ENCODE measurements at places on chromosomes 2 and 18.

DNA sequence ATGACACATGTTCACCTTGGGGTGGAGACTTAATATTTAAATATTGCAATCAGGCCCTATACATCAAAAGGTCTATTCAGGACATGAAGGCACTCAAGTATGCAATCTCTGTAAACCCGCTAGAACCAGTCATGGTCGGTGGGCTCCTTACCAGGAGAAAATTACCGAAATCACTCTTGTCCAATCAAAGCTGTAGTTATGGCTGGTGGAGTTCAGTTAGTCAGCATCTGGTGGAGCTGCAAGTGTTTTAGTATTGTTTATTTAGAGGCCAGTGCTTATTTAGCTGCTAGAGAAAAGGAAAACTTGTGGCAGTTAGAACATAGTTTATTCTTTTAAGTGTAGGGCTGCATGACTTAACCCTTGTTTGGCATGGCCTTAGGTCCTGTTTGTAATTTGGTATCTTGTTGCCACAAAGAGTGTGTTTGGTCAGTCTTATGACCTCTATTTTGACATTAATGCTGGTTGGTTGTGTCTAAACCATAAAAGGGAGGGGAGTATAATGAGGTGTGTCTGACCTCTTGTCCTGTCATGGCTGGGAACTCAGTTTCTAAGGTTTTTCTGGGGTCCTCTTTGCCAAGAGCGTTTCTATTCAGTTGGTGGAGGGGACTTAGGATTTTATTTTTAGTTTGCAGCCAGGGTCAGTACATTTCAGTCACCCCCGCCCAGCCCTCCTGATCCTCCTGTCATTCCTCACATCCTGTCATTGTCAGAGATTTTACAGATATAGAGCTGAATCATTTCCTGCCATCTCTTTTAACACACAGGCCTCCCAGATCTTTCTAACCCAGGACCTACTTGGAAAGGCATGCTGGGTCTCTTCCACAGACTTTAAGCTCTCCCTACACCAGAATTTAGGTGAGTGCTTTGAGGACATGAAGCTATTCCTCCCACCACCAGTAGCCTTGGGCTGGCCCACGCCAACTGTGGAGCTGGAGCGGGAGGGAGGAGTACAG, 108.1 kb downstream of the XRCC5 start:
- DNase-seq, result no peak

- no peak for DNase-seq
Measured at GRCh38 chr2:175847128-175847527, 154.9 kb downstream of the LNPK start.

GRCh38 chr2:153584244-153584643, 105.7 kb upstream of the RPRM start:
- DNase-seq, result no peak

- no peak for DNase-seq
Measured at GRCh38 chr18:78352910-78353309, 626.7 kb upstream of the SALL3 start.

DNA sequence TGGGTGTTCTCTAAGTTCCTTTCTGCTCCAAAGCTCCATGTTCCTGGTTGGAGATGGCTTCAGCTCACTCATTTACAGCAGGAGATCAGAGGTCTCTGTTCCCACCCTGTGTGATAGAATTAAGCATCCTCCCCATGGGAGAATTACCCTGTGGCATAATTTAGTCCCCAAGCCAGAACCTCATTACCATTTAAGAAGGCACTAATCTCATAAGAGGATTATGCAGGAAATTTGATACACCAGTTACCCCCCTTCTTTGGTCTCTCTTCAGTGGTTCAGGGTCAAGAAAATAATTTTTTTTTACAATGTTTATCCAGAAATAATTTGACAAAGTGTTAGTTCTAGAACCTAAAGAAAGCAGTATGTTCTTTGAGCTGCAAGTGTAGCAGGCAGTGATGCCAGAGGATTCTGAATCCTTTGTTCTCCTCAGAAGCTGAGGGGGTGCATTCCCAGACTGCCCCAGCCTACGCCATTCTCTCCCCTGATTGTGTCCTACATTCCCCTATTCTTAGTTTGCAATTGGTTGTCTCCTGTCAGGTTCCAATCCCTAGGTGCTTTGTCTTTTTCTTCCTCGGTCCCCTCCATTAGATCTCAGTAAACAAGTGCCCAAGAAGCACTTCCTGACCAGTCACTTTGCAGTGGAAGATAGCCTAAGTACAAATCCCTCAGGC, 163.6 kb downstream of the PRKCE start:
- no peak for DNase-seq

GRCh38 chr2:5978131-5978751, 286.1 kb downstream of the SOX11 start:
- DNase-seq, result no peak

DNA sequence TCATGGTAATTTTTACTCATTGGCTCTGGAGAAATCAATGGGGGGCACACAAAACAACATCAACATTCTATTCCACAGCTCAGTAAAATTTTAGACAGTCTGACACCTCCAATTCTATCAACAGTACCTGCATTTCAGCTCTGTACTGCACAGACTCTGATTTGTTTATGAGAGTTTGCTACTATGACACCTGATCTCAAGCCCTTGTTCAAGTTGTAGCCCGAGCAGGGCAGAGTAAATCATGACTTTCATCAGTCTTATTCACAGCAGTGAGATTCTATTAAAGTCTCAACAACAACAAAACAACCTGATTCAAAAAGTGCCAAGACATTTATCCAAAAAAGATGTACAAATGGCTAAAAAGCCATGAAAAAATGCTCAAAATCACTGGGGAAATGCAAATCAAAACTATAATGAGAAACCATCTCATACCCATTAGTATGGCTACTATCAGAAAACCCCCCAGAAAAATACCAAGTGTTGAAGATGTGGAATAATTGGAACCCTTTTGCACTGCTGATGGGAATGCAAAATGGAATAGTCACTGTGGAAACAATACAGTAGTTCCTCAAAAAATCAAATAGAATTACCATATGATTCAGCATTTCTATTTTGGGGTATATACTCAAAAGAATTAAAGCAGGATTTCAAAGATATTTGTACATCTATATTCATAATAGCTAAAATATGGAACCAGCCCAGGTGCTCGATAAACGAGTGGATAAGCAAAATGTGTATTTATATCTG, 71.7 kb upstream of the RBMS1 start:
- no peak for DNase-seq

- no peak for DNase-seq
Measured at GRCh38 chr2:126823951-126824350, 74.7 kb upstream of the TEX51 start.

DNA sequence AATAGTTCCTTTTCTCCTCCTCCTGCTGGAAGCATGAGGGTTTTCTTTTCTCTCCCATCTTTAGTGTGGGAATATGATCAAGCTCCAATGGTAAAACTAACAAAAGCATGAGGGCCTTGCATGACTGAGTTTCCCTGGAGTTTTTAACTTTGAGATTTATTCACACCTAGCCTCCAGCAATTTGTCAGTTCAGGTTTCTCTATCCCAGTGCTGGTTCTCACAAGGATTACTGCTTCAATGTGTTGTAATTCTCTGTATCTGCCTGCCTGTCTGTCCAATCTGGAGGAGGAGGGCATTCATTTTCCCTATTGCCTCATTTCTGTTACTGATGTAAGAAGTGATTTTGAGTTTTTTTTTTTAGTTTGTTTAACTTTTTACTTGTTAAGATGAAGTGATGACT, 57.6 kb upstream of the RPRM start:
- DNase-seq, result no peak

DNA sequence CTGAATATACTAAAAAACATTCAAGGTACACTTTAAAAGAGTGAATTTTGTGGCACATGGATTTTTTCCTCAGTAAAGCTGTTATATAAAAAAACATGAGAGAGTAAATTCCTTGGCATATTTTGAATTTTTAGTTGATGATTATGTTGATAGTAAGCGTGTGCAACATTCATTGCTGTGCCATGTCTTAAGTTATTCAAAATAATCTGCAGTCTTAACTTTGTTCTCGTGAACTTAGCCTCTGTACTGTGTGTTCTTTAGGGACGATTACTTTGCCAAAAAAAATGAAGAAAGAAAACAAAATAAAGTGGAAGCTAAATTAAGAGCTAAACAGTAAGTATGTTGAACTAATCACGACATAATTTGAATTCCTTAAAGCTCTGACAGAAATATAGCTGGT, 9.6 kb downstream of the SSB start:
- DNase-seq, result no peak

DNA sequence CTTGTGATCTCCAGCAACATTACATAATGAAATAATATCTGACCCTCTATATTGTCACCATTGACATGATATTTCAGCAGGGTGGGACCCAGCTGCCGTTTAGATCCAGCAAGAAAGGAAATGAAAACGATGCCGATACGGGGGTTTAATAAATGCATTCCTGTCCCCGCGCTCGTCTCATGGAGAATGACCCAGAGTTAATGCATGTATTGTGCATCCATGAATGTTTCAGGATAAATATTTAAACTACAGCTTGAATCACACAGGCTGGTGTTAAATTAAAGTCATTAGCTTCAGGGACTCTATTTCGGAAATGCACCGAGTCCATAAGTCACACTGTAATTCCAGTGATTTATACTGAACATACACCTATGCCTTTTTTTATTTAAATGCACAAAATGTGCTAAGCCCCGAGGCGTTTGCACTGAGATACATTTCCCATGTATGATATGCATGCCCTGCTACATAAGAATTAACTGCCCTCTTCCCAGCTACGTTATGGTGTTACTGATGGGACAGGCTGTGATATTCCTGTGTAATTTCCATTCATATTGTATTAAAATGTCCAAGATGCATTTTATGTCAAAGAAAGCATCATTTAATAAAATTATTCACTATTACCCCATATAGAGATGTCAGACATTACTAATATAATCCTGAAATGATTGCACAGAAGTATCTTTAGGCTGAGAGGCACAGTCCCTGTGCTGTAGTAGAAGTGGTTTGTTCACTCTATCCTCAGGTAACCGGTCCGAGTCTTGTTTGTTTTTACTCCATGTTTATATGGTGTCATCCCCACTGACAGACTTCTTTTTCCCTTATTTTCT, 109.3 kb upstream of the ZNF516 start:
- DNase-seq, result no peak

DNA sequence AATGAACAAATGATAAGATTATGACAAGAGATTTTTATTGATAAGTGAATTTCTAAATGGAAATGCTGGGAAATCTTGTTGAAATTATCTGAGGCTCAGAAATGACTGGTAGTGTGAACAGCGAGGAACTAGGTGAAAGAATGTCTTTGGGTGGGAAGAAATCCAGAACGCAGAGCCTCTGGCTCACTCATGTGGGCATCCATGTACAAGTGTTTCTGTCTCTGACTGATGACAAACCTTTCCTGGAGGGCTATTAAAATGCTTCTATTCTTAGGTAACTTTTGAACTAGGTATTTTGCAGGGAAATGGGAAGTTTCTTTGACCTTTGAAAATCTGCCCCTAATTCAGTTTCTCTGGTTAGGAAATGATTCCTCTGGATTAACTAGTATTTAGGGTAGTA, 598.6 kb downstream of the SLC4A3 start:
- DNase-seq, result no peak

- DNase-seq, result peak; percentile 7
Measured at GRCh38 chr2:241619597-241620418, 17.1 kb downstream of the THAP4 start.

GRCh38 chr2:75614162-75614651, 32.4 kb upstream of the MRPL19 start:
- no peak for DNase-seq

DNA sequence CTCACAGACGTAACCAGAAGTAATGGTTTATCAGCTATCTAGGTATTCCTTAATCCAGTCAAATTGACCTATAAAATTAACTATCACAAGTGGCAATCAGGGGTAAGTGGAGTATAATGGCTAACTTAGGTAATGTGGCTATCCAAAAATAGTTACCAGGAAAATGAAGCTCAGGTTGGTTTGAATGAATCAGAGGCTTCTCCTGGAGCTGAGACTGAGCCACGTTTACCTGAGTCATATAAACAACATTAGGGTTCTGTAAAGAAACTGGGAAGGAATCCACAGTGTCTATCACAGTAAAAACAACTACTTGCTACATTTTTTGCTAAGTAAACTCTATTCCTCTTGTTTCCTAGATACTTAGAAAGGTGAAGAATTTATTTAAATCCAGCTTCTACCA, 236.0 kb upstream of the SPHKAP start:
- no peak for DNase-seq

GRCh38 chr18:48861181-48861708, 89.5 kb downstream of the SMAD7 start:
- DNase-seq, result no peak

- no peak for DNase-seq
Measured at GRCh38 chr2:85019121-85019520, 48.2 kb downstream of the KCMF1 start.

- DNase-seq, result no peak
Measured at GRCh38 chr2:198490748-198491147, 686.4 kb downstream of the PLCL1 start.

DNA sequence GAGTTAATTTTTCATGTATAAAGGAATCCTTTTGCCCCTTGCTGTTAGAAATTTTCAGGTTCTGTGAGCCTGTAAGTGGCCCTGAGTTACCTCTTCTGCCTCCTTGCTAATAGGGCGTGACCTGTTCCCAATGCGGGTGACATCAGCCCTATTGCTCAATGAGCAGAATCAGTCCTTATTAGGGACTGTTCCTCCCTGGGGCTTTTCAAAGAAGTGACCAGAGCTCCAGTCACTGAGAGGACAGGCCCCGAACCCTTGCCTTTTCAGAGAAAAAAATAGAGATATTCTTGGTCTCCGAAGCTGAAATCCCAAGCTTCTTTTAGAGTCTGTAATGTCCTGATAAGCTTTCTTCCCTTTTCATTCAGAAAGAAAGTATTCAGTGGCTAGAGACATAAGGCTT, 8.2 kb upstream of the APOB start:
- DNase-seq, result no peak

DNA sequence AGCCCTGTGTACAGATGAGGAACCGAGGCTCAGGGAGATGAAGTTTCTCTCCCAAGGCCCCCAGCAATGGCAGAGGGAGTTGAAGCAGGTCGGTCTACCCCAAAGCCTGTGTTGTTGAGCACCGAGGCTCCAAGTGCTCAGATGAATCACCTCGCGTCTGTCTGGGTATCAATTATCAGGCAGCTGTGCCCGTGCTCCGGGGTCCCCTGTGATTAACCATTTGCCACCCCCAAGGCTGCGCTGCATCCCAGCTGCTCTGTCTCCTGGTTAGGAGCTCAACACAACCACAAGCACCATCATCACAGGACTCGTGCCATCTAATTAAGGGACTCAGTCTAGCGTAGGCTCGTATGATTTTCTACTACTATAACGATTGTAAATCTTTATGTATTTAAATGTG, 27.1 kb downstream of the LIPG start:
- no peak for DNase-seq
